H7 (cell line): ENCODE measurements at places on chromosomes 7 and 10. TPM values are rescaled to one million over a fixed set of nuclear protein-coding genes. Genes with fewer than 3 reads are reported as not detected.
A peak's percentile ranks its signal among the peaks of the same experiment; 100 is the strongest.

Gene ZNF777
- total RNA-seq, result 9.0 and 12.1 TPM in 2 replicates

Gene LRRD1
- not detected in 2 replicates for total RNA-seq

Gene NAT16
- total RNA-seq, result 0.30 and 0.59 TPM in 2 replicates

DNA sequence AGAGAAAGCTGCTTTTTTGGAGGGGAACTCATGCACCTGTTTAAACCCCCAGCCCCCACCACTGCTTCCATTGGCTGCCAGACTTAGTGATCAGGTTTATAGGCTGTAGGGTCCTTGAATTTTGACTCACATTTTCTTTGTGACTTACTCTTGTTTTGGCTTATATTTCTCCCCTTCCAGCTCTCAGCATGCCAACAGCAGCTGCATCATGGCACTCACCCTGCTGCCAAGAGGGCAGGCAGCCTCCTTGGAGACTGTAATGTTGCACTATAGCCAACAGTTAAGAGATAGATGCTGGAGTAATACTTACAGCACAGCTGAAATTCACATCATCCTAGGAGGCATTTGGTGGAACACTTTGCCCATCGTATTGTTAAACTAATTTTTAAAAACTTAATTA is 98.0 kb upstream of the GLCCI1 start:
- DNase-seq, result no peak

DNA sequence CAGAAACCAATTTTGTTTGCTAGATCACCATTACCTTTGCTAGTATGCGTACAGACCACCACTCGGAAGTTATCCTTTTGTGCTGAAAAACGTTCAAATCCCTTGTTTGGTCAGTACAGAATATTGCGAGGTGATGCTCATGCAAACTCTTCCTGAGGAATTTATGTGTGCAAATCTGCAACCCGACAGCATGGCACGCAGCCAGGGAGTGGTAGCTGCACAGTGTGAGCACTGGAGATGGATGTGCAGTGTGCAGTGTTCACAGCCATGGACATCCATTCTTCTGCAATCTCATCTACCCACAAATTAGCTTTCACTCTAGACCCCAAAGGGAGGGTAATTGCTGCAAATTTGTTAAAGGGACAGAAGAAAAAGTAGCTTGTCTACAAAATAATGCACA is 72.2 kb downstream of the CACUL1 start:
- no peak for DNase-seq

Gene ASB4
- not detected in 2 replicates for total RNA-seq

DNA sequence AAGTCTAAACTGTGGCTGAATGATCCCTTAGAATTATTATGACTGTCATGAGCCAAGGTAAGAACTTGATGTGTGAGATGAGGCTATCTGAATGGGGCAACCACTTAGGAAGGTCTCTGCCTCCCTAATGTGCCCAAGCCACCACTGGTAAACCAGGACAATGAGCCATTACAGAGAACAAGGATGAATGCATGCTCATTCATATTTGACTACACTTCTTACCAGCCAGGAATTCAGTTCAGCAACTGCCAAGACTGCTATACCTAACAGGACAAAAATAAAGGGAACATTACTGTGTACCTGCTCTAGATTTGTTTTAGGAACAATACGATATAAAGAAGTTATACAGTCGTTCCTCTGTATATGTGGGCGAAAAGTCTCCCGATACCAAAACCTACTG is 23.0 kb downstream of the MPP7 start:
- no peak for DNase-seq

- peak; percentile 51 for DNase-seq
Observed at GRCh38 chr10:103713676-103714075, 141.7 kb downstream of the SH3PXD2A start.

Gene SPDYE5
- total RNA-seq, result not detected in 2 replicates

DNA sequence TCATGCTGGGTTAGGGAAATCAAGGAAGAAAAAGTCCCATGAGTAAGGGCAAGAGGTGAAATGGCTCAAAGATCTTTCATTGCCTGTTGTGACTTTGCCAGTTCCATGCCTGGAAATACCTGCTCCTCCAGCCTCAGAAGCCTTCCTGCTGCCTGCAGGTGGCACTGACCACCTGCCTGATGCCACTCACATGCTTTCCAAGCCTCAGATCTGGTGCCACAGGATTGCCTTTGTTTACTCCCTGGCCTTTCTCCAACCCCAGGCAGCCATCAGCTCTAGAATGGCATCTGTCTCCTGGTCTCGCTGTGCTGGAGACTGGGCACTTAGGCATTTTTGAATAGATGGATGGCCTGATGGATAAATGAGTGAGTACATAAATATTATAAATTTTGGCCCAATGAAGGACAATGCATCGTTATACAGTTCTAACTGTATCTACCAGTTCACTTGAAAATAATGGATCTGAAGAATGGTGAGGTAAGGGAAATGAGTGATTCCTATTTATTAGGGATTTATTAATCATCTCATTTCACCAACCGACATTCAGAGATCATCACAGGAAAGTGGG is 657.2 kb downstream of the INHBA start:
- peak; percentile 23 for DNase-seq

DNA sequence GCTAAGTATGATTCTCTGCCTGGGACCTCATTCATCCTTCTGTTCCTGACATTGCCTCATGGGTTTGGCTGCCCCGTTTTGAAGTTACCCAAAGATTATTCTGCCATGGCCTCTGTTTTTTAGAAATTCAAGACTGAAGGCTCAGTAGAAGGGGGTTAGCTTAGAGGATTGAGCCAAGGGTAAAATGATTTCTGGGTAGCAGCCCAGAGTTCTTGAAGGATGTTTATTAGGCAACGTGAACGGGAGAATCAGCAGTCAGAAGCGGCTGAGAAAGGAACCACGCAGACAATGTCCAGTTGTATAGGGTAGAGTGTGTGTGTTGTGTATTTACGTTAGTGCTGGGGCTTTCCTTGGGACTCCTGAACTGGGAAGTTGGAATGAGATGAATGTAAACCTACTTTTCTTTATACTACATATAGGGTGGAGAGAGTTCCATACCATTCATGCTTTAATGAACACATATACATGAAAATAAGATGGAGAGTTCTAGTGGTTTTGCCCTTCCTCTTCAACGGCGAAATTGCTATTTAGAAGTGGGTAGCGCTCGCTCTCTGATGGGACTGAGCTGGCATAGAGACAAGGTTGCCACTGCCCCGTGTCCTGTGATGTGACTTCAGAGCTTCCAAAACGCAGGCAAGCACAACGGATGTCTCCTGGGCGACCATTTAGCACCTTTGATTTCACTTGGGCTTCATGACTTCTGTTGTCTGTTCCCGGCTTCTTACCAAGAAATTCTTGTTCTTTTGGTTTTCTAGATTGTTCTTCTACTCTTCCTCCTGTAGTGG is 35.0 kb upstream of the IL15RA start:
- DNase-seq, result no peak

- DNase-seq, result no peak
Observed at GRCh38 chr7:134710511-134710853, 63.8 kb downstream of the BPGM start.

DNA sequence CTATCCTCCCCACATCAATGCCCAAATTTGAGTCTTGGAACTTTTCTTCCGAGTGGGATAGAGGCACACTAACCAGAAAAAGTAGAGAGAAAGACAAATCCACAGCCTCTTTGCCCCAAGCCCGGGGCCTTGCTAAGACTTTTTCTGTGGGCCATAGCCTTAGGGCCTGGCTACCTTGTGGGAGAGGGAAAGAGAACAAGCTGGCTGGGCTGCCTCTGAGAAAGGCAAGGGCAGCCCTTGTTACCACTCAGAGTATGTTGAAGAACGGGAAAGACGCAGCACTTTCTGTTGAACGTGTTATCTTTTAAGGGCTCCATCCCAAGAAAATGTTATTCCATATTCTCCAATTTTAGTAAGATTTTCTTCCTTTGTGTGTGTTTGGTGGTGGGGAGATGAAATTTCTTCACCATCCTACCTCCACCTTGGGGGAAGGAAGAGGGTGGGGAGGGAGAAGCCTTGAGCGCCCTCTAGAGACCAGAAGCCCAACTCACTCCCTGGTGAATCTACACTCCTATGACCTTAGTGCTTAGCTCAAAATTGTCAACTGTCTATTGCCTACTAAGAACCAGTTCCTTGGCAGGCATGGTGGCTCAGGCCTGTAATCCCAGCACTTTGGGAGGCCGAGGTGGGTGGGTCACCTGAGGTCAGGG is 3.9 kb upstream of the NRF1 start:
- DNase-seq, result peak; percentile 82

- no peak for DNase-seq
Observed at GRCh38 chr7:154844955-154845354, 158.0 kb downstream of the PAXIP1 start.

- peak; percentile 7 for DNase-seq
Observed at GRCh38 chr7:95828824-95829790, 56.8 kb downstream of the DYNC1I1 start.

Gene ZNF804B
- total RNA-seq, result not detected in 2 replicates

DNA sequence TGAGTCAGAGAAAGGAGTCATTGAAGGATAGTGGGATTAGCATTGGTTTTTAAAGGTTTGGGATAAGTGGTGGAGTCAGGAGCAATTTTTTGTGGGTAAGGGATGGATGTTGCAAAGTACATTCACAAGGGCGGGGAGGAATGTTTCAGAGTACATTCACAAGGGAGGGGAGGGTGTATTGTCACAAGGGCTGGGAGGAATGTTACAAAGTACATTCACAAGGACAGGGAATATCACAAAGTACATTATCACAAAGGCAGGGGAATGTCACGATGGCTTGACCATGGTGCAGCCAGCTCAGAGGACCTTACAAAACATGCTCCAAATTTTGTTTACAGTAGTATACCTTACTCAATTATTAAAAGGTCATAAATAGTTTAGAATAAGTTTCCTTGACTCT is 30.3 kb downstream of the C1GALT1 start:
- no peak for DNase-seq

DNA sequence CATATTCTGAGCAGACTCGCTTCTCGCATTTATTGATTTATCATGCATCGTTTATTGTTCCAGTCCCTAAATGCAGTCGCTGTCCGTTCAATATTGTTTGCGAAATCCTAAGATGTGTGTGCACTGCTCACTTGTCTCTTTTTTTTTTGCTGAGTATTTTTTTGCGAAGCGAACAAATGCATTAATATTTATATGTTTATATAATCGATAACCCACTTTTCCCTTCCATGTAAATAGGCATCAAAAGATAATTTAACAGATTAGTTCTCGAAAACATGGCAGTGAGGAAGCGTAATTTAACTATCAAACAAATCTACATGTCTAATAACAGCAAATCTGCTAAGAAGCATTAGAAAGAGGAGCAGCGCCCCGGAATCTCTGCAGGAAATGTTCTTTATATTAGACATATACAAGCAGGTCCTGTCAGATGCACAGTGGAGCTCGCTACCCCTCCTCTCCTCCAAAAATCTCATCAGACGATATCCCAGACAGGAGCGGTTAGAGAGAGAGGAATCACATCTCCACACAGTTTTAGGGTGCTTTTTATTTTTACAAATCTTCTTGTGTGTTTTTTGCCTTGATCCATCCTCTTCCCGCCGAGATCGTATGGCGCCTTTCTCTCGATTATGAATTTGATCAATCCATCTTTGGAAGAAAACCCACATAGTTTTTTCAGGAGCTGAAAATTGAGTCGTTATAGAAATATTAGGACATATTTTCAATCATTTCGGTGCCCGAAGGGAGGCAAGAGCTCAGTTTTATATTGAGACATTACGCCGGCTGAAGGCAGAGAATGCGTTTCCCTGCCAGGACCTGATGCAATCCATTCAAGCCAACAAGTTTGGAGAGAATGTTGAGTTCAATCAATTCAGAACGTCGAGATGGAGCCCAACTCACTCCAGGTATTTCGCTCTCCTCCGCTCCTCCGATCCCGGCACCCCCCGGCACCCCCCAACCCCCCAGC is at the start of gene ARID5B:
TSS of gene ARID5B (plus strand) at position 871 of the 964 bp plus-strand sequence. CDS start at position 882, 11 bp downstream.
- peak; percentile 80 for DNase-seq

GRCh38 chr10:60135020-60135419 is 228.7 kb upstream of the CCDC6 start:
- no peak for DNase-seq

DNA sequence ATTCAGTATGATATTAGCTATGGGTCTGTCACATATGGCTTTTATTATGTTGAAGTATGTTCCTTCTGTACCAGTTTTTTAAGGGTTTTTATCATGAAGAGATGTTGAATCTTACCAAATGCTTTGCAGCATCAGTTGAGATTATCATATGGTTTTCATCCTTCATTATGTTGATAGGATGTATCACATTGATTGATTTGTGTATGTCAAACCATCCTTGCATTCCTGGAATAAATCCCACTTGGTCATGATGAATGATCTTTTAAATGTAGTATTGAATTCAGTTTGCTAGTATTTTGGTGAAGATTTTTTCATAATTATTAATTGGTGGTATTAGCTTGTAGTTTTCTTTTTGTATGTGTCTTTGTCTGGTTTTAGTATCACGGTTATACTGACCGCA is 185.9 kb downstream of the MBL2 start:
- no peak for DNase-seq

- DNase-seq, result no peak
Observed at GRCh38 chr7:14228341-14228740, 238.9 kb upstream of the ETV1 start.

- DNase-seq, result no peak
Observed at GRCh38 chr10:84230359-84230758, 5.0 kb upstream of the LRIT2 start.

DNA sequence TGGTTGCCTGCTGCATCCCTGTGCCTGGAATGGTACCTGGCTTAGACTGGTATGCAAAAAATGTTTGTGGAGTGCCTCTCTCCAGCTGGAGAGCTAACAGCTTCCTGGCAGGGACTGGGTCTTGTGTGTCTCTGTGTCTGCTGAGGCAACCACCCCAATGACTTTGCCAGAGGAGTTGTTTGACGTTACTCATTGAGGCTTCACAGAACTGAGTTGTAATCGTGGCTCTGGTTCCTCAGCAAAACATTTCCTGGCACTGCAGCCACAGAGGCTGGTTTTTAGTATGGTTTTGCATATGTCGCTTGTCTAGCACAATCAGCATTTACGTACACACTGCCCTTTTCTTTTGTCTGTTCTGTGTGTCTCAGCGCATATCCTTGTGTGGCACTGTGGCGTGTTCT is 7.5 kb downstream of the ZNF282 start:
- DNase-seq, result no peak

GRCh38 chr10:1632141-1632540 is 105.2 kb downstream of the ADARB2 start:
- DNase-seq, result no peak

Gene ZNF107
- not detected in 2 replicates for total RNA-seq

- peak; percentile 87 for DNase-seq
Observed at GRCh38 chr10:114631666-114632417, 26.2 kb downstream of the ABLIM1 start.

DNA sequence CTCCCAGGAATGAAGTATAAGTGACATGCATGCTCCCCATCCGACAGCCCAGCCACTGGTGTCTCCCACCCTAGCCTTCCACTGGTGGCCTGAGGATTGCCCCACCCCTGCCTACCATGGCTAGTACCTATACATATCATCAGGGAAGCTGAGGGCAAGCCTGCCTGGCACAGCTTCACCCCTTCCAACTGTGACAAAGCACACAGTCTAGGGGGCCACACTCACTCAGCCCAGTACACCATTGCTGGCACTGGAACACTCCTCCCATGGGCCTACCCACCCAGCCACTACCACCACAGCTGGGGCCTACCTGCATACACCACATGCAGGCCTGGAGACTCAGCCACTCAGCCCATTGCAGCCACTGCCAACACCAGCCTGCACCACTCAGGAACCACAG is 393.1 kb upstream of the STEAP1 start:
- no peak for DNase-seq

Gene WNT16
- total RNA-seq, result not detected in 2 replicates

Gene LBX1
- total RNA-seq, result not detected in 2 replicates

Gene TBXAS1
- total RNA-seq, result 0.55 and 0.76 TPM in 2 replicates

GRCh38 chr10:72043016-72043834 is 45.1 kb downstream of the SPOCK2 start:
- no peak for DNase-seq
